ENCODE measurements at places on chromosomes 7 and 10.
A peak's percentile ranks its signal among the peaks of the same experiment; 100 is the strongest.

GRCh38 chr7:130147710-130148325 is 57.4 kb downstream of the TMEM209 start:
- no peak for DNase-seq

- no peak for DNase-seq
Observed at GRCh38 chr10:79222186-79222585, 125.1 kb upstream of the PPIF start.

- no peak for DNase-seq
Observed at GRCh38 chr7:24284699-24285506, 913 bp downstream of the NPY start.

- DNase-seq, result no peak
Observed at GRCh38 chr7:116948934-116949333, 4.4 kb upstream of the ST7 start.

GRCh38 chr10:133310399-133310755 is 1.7 kb downstream of the ZNF511 start:
- DNase-seq, result no peak

DNA sequence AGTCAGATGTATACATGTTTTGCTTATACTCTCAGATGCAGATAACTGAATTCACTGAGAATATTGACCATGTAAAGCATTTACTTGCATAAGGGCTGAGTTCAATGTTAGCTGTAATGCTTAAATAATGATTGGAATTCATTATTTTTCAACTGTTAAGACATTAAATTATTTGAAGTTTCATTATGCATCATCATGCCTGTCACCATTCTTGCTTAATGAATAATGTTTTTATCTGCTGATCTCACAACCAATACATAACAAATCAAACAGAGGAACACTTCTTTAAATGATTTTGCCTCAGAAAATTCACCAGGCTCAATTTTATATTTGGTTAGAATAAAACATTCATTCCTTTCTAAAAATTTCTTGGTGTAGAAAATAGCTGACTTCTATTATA is 233.4 kb downstream of the GPR37 start:
- DNase-seq, result no peak

- no peak for DNase-seq
Observed at GRCh38 chr10:99615426-99615825, 4.8 kb downstream of the SLC25A28 start.

GRCh38 chr7:2350861-2351260 is 3.8 kb upstream of the EIF3B start:
- DNase-seq, result no peak

- DNase-seq, result peak; percentile 40
Observed at GRCh38 chr10:1050554-1050953, 1.6 kb upstream of the IDI1 start.

DNA sequence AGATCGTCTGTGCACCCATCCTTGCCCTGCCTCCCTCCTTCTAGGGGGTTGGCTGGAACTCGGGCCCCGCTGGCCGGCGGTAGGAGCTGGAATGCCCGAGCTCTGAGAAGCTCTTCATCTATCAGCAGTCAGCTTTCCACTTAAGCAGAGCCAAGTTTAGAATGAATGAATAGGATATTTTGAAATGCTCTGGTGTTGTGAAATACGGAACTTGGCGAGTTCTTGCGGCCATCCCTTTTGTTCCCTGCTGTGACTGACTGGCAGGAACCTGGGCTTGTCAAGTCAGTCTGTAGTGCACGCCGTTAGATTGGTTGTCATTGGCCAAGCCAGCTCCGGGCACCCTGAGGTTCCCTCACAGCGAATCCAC is 33.3 kb downstream of the FOXK1 start:
- DNase-seq, result no peak

DNA sequence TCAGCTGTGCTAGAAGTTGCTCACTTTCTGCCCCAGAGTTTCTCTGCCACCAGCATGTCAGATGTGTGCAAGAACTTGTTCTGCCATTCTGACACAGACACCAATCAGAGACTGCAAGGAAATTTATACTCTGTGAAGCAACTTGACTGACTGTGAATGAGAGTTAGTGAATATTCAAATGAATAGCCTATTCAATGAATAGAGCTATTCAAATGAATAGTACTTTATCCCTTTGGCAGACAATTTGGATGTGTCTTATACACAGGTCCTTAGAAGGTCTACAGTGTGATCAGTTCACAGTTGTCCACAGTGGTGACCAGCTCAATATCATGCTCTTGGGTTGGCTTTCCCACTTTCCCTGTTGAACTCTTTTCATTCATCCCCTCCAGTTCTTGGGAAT is 138.1 kb downstream of the MACC1 start:
- no peak for DNase-seq

DNA sequence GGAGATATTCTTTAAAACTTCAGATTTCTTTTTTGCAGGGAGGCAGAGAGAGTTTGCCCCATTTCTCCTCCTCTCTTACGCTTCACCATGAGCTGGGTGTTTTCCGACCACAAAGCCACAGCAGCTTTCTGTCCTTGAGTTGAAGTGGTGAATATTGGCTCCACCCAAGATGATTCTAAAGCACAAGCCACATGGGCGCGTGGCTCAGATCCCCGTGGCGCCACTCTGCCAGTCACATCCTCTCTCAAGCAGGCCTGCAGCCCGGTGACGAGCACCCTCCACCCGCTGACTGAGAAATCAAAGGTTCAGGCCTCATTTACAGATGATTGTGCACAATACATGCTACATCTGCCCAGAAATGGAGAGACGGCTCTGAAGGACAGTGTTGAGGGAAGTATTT is 27.6 kb upstream of the RNF32 start:
- peak; percentile 65 for DNase-seq

DNA sequence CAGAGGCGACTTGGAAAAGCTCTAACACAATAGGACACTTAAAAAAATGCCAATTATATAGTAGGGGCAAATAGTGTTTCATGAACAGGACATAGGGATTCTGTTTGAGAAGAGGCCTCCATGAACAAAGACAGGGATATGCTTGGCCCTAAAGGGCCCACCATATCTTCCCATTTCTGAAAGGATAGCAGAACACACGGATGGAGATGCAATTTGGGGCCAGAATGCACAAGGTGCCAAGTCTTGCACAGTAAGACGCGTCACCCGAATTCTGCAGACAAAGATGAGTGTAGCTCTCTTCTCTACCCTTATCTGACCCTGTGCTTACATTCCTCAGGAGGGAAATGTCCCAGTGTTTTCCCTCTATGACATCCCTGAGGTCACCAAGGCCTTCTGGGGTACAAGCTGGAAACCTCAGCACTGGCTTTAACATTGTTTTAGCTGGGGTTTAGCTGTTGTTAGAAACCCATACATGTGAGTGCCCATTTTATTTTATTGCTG is 12.8 kb downstream of the PRKCQ start:
- no peak for DNase-seq

DNA sequence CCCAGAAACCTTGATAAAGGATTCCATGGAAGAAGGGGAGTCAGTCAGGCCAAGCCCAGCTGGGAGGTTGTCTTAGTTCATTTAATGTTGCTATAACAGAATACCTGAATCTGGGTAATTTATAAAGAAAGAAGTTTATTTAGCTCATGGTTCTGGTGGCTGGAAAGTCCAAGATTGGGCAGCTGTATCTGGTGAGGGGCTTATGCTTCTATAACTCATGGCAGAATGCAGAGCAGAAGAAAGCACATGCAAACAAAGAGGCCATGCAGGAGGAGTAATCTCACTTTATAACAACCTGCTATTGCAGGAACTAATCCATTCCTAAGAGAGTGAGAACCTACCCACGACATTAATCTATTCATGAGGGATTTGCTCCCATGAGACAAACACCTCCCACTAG is 54.2 kb upstream of the ANKRD1 start:
- DNase-seq, result no peak

- DNase-seq, result no peak
Observed at GRCh38 chr10:68562661-68563570, 2.8 kb downstream of the TET1 start.

DNA sequence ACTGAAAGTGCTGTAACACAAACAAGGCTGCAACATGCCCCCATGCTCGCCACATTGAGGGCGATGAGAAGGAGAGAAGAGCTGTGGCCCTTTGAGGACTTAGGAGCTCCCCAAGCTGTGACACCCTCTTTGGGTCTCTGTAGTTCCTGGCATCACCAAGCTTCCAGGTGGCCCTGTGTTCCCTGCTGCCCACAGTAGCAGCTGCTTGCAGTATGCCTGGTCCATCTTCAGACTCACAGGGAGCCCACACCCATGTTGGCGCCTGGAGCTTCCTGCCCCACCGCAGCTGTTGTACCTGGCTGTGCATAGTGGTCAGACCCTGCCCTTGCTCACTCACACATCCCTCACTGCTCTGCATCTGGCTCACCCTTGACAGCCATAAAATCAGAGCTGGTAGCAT is 401.2 kb upstream of the NRG3 start:
- no peak for DNase-seq

GRCh38 chr7:117322741-117323304 is at the start of gene WNT2:
Gene WNT2 (minus strand): TSS chr7:117323058. CDS start chr7:117322989, 69 bp downstream.
- no peak for DNase-seq

GRCh38 chr7:130377178-130377577 is 3.1 kb upstream of the CPA1 start:
- no peak for DNase-seq

GRCh38 chr10:4609251-4609650 is 216.8 kb upstream of the AKR1E2 start:
- DNase-seq, result no peak

DNA sequence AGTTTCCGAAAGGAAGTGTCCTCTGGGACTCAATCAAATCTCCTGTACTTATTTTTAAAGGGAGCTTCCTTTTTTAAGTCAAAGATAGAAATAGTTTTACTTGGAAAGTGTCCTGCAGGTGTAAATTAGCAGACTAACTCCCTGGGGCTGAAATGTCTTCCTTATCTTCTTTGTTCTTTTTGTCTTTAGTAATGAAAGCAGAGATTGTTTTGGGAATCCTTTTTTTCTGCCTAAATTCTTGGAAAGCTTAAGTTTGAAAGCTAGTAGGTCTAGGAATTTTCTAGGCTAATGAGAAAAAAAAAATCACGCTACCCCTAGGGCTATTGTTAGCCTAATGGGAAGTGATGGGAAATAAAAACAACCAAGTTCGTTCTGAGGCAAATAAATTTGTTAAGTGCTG is 139.1 kb upstream of the CSTF2T start:
- DNase-seq, result no peak

DNA sequence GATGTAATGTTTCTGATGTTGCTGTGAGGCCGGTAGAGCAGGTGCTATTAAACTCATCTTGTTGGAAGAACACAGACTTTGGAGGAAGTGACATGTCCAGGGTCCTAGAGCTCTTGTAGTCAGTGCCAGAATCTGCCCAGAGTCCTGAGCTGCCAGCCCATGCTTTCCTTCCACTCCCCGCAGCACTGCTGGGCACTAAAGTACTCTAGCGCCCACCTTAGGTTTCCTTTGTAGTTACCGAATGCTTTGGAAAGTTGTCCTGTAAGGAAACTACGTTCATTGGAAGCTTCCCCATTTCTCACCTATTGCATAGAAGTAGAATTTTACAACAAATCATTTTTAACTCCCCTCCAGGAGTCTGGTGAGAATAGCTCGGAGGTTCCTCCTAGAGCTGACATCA is 11.0 kb downstream of the ZNF862 start:
- no peak for DNase-seq

DNA sequence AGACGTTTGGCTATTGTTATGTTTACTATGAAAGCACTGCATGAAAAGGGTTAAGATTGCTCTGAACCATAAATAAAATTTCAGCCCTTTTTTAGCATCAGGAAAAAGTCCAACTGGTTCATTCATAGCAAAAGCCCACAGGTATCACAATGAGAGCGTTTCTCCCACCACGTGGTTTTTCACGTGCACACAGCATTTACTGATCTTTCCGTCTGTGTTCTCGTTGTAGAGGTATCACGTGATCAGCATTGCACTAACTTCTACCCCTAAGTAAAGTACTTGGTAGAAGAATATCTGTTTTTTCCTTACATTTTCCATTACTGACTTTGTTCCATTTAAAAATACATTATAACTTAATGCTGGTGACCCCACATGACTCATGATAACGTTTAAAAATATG is 17.8 kb upstream of the CCDC3 start:
- no peak for DNase-seq

- DNase-seq, result no peak
Observed at GRCh38 chr7:47557317-47557693, 24.6 kb downstream of the TNS3 start.

DNA sequence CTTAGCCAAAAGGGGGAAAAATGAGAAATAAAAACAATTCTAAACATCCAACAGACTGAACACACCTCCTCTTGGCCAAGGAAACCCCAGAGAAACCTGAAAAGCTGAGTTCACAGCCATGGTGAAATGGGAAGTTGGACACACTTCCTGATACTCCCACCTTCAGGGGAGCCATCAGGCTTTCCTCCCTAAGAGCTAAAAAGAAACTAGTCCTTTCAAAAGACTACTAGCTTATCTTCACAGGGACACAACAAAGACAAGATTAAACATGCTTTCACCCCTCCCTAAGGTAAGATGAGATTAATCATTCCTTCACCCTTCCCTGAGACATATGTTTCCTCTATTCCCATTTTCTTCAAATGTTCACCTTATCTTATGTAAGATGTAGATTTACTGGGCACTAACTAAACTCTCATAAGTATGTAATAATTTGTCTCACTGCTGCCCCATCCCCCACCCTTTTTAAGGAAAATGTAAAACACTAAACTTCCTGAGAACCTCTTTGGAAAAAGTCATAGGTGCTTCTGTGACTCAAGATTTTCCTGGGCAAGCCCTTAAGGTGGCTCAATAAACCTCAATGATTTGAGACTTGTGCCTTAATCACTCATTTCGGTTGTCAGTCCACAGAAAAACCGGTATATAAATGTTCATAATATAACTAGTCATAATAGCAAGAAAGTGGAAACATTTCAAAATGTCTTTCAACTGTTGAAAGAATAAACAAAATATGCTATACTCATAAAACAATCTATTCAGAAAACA is 40.5 kb downstream of the HTR7 start:
- no peak for DNase-seq

- no peak for DNase-seq
Observed at GRCh38 chr7:119175911-119176627, 951.6 kb downstream of the ANKRD7 start.

- DNase-seq, result peak; percentile 16
Observed at GRCh38 chr7:158957921-158958491, 101.6 kb downstream of the DYNC2I1 start.

GRCh38 chr7:106377847-106378361 is 93.1 kb upstream of the NAMPT start:
- no peak for DNase-seq

GRCh38 chr10:5091196-5091595 is 3.0 kb upstream of the AKR1C3 start:
- no peak for DNase-seq

DNA sequence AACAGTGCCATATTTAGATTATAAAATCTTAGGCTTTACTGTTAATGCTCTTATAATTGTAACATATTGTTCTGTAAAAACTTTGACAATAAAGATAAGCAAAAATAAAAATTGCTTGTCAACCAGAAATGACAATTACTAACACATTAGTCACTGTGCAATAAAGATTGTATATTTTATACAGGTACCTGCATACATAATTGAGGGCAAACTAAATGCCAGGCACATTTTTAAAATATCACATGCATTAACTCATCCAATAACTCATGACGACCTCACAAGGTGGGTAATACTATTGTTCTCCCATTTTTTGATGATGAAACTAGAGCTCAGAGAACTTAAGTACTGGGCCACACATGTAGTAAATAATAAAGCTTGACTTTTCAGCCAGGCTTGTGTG is 1020.2 kb upstream of the C7orf33 start:
- DNase-seq, result no peak

GRCh38 chr7:116032886-116033285 is 2.3 kb upstream of the TFEC start:
- DNase-seq, result no peak

All from T-helper 22 cell (primary cell).